Naive thymus-derived CD8-positive, alpha-beta T cell (primary cell): ENCODE measurements at places on chromosomes 13 and 19.

DNA sequence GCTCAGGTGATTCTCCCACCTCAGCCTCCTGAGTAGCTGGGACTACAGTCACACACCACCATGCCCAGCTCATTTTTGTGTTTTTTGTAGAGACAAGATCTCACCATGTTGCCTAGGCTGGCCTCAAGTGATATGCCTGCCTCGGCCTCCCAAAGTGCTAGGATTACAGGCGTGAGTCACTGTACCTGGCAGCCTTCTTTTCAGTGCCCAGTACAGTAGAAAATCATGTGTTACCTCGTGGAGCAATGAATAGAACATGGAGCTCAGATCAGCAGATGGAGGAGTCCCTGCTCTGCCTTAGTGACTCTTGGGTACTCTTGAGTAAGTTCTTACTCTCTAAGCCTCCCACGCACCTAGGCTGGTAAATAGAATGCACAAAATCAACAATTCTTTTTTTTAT, 44.7 kb downstream of the THSD1 start:
- no peak for DNase-seq

DNA sequence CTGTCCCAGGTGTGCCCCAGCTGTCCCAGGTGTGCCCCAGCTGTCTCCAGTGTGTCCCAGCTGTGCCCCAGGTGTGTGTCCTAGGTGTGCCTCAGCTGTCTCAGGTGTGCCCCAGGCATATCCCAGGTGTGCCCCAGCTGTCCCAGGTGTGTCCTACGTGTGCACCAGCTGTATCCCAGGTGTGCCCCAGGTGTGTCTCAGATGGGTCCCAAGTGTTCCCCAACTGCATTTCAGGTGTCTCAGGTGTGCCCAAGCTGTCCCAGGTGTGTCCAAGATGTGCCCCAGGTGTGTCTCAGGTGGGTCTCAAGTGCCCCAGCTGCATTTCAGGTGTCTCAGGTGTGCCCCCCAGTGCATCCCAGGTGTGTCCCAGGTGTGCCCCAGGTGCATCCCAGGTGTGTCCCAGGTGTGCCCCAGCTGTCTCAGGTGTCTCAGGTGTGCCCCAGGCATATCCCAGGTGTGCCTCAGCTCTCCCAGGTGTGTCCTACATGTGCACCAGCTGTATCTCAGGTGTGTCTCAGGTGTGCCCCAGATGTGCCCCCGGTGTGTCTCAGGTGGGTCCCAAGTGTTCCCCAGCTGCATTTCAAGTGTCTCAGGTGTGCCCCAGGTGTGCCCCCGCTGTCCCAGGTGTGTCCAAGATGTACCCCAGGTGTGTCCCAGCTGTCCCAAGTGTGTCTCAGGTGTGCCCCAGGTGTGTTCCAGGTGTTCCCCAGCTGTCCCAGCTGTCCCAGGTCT, 1.3 kb upstream of the GRK1 start:
- no peak for DNase-seq

- DNase-seq, result no peak
Observed at GRCh38 chr13:41660411-41660810, 203.1 kb downstream of the RGCC start.

DNA sequence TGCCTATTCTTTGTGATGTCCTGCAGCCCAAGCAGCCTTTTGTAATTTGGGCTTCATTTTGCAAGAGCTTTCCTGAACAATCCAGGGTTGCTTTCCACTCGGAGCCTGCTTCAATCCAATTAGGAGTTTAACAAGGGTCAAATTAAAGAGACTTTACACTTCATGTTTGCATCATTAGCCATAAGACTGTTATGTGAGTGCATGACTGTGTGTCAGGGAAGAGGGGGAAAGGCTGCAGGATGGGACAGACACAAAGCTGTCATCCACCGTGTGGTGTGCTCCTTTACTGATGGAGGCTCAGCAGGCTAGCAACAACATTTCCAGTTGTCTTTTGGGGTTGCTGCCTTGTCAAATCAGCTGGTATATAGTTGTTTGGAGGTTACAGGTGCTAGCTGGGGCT, 23.7 kb upstream of the MAB21L1 start:
- no peak for DNase-seq

DNA sequence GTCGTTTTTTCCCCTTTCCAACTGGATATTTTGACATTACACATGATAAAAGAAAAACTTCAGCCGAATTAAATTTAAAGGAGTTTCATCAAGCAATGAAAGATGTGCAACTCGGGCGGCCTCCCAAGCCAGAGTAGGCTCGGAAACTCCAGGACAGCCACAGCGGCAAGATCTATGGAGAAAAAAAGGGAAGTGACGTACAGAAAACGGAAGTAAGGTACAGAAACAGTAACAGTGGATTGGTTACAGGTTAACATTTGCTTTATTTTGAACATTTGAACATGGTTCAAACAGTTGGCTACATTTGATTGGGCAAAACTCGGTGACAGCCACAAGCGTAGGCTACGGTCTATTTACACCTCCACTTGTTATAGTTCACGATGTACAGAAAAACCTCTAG, 30.5 kb upstream of the FAM124A start:
- DNase-seq, result no peak

GRCh38 chr19:18473003-18473705, 35.2 kb upstream of the ISYNA1 start:
- no peak for DNase-seq

GRCh38 chr13:57582032-57582431, 49.5 kb upstream of the PCDH17 start:
- DNase-seq, result no peak

GRCh38 chr19:21604951-21605476, 99.6 kb downstream of the ZNF429 start:
- DNase-seq, result no peak

GRCh38 chr13:64278493-64278892, 2862.8 kb upstream of the PCDH20 start:
- DNase-seq, result no peak

- no peak for DNase-seq
Observed at GRCh38 chr19:12596927-12597548, 13.6 kb downstream of the ZNF490 start.

DNA sequence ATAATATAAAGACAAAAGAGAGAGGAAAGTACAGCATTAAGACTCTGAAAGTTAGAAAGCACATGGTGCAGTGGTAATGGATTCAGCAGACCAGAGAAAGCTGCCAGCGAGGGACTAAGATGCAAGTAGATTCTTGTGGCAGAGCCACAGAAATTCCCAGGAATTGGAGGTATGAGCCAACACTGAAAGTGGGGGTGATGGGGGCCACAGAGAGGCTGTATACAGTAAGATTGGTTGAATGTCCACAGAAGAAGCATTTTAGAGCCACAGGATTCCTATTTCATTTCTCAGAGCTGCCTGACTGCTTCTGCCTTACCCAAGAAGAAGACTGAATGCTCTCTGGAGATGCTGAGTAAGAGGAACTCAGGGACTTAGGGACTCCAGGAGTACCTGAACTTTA, 295.0 kb downstream of the LMO7 start:
- no peak for DNase-seq

- DNase-seq, result no peak
Observed at GRCh38 chr13:35961461-35962220, 169.5 kb downstream of the DCLK1 start.

- no peak for DNase-seq
Observed at GRCh38 chr13:63855457-63856118, 2439.9 kb upstream of the PCDH20 start.

DNA sequence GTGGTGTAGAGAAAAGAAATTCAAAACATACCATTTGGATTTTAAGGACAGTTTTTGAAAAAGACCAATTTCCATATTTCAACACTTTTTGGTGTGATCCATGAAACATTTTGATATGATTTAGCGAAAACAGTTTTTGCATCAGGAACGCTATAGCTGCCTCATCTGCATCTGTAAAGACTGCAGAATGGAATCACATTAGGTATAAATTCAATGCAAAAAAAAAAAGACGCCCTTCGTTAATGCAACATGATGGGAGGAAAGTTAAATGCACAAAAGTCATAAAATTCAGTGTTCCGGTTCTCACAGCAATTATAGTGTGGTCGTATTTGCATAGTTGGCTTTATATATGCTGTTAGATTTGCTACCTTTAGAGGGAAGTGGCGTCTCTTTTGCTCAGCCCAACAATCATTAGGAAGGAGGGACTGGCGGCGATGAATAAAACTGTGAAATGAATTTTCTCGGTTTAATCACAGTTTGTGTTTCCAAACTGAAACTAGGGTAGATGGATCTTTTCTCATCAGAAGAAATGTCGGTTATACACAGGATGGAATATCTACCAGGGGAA, 215.7 kb downstream of the TEX29 start:
- no peak for DNase-seq

DNA sequence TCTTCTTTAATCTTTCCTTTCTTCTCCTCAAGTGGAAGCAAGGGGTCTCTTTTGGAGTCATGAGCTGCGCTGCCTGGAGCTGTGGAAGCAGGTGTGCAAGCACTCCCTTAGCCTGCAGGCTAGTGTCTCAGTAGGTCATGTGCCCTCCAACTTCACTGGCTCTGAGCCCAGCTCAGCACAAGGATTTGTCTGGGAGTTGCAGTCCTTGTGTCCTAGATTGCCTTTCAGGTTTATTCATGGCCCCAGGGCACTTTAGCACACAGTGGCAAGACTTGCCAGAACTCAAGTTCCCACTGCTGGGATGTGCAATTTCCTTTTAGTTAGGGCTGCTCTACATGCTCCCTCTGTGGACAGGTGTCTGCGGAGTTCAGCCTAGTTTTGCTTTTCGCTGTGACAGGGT, 211.7 kb downstream of the LIG4 start:
- DNase-seq, result no peak

DNA sequence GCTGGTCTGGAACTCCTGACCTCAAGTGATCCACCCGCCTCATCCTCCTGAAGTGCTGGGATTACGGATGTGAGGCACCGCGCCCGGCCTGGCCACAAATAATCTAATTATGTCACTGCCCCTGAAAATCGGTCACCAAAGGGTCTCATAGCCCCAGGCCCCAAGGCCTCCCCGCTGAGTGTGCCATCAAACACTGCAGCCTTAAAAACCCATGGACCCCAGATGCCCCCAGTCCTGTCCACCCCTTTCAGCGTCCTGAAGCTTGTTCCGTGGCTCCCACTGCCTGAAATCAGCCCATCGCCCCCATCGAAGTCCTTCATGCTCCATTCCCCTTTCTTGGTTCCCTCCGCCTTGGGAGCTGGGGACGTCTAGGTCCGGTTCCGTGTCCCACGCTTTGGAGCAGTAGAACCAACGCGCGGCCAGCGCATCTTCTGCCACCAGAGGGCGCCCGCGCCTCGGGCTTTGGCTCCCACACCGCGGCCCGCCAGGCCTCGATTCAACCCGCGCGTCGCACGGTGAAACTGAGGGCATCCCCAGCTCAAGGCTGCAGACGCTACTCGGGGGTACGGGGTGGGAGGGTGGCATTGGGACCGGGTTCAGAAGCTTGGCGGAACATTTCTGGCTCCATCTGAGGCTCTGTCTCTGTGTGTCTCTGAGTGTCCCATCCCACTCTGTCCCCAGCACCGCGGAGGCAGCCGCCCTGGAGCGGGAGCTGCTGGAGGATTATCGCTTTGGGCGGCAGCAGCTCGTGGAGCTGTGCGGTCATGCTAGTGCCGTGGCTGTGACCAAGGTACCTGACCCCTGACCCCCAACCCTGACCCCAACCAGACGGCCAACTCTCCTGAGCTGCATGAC, 3.5 kb downstream of the YJEFN3 start:
- peak; percentile 73 for DNase-seq

DNA sequence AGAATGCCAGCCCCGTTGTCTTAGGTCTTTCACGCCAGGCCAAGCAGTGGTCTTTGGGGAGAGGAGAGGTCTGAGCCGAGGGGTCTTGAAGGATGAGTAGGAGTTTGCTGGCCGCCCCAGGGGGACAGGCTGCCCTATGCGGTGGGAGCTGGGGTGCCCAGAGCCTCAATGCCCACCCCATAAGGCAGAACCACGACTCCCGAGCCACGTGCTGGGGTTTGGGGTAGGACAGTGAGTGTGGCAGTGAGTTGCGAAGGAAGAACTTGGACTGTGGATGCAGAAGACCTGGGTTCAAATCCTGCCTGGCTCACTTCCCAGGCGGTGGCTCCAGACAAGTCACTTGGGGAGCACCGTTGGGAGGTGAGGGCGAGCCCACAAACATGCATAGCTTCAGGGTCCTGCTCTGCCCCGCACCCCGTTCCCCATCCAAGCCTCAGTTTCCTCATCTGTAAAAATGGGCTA, 5.5 kb downstream of the RAB11B start:
- DNase-seq, result no peak

GRCh38 chr13:113771709-113772331, 12.8 kb downstream of the TMEM255B start:
- no peak for DNase-seq

DNA sequence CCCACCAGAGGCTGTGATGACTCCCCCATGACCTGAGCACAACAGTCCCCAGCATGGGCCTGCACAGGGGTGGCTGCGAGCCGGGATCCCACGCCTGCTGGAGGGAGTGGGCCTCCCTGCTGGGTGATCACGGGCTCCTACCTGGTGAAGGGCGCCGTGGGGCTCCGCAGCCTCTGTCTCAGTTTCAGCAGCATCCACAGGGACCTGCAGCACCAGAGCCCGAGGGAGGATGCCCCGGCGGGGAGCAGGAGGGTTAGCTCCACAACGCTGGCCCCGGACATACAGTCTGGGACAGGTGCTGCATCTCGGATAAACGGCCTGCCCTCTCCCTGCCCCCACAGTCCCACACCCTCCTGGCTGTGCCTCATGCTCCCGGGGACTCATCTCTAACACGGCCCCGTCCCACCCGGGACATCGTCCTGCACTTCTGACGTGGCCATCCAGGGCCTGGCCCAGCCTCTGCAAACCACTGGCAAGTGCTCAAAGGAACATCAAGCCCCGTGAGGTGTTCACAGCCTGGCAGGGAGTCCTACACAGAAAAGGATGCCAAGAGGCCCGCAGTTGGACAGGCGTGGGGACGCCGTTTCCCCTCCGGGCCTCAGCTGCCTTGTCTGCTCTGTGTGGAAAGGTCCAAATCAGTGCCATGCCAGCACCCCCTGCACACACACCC, 10.5 kb downstream of the PEX11G start:
- DNase-seq, result no peak

GRCh38 chr19:19372656-19373416, 32.6 kb upstream of the GATAD2A start:
- no peak for DNase-seq

DNA sequence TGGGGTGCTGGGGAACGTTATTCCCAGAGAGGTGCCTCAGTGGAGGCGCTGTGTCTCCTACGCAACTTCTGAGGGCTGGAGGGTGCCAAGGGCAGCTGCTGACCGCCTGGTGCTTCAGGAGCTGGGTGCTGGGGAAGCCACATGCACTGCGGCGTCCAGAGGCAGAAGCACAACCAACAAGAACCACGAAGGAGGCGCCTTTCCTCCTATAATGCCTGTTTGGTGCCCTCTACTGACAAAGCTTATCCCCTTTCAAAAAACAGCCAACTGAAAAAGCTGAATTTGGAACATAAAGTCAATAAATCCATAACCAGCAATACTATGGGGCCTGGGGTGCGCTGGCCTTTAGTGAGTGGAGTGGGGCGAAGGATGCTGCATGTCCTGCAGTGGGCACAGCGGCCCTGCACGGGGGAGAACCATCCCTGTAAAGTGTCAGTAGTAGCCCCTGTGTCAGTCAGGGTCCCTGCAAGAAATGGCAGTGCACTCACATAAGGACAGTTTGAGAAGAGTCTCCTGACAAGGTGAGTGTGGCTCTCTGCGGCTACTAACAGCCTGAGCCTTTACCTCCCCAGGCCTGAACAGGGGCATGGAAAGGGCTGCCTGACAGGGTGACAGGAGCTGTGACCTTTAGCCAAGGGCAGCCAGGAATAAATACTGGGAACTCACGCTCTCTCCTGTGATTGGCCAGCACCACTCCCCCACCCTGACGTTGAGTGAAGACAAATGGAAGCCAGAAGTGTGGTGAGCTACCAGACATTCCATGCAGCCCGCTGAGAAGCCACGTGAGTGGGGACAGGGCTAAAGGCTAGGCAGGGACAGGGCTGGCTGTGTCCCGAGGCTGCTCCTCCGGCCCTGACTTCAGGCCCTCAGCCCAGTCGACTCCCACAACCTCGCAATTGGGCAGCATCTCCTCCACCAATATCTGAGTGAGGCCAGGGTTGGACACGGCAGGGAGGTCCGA, 4.5 kb upstream of the B3GNT8 start:
- DNase-seq, result no peak
